ENCODE measurements at places on chromosomes 16 and 17.

DNA sequence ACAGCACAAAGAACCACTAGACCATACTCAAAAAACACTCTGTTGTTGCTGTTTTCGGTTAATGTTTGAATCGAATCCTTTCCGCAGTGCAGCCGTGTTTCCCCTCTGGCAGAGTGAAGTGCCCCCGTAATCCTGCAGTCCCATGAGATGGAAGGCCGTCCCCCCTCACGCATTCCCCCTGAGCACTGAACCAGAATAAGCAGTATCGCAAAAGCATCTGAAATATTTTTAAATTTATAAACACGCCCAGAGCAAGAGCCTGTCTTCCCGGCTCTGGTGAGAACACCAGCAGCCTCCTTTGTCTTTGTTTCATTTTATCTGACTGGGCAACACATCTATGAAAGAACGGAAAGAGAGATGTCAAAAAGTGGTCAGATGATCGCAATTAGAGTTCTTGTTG is 121.0 kb upstream of the ADAMTS18 start:
- DNase-seq, result no peak

DNA sequence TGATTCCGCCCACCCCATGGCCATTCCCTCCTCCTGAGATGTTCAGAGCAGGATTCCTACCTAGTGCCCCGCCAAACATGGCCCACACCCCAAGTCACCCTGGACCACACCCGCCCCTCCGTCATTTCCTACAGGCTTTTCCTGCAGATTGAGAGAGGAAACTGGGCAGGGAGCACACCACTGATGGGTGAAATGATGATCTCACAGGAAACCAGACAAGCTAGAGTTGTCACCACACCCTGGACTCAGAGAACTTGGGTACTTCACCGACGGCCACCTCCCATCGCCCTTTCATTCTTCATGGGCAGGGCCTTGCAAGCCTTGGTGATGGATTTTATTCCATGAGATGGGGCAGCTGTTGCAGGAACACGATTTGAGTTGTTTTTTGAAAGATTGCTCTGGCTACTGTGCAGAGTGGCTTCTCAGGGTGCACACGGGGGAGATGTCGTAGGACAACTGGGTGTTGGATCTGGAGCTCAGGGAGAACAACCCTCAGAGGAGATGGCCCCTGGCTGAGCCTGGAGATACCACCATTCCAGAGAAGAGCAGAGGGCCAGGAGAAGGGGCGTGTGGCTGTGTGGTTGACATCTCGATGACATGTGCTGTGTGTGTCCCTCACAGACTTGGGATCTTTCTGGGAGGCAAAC is 7.4 kb upstream of the B9D1 start:
- DNase-seq, result no peak

DNA sequence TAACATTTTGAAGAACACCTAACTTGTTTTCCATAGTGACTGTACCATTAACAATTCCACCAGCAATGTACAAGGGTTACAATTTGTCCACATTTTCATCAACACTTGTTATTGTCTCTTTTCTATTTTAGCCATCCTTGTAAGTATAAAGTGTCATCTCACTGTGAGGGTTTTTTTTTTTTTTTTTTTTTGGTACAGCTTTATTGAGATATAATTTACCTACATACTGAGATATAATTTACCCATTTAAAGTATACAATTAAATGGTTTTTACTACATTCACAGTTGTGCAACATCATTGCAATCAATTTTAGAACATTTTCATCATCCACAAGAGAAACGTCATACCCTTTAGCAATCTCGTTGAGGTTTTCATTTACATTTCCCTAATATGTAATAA is 17.9 kb upstream of the TMIGD1 start:
- DNase-seq, result no peak

GRCh38 chr16:82524976-82525375 is 101.8 kb upstream of the CDH13 start:
- no peak for DNase-seq

- no peak for DNase-seq
Measured at GRCh38 chr16:12526515-12526914, 277.2 kb downstream of the CPPED1 start.

DNA sequence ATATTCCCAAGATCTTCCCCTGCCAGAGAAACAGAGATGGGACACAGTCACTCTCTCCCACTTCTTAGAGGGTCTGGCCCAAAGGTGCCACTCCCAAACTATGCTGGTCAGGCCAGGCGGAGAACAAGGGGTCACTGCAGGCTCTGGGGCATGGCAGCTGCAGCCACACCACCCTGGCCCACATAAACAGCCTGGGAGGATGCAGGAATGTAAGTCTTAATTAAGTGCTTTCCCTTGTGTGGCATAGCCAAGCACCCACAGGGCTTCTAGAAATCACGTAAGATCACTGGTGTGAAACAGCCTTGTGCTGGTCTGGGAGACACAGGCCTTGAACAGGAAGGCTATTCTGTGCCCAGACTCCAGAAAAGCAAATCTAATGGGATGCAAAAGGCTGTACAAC is 31.5 kb downstream of the ABCC12 start:
- DNase-seq, result no peak

GRCh38 chr17:50222922-50223321 is 21.5 kb upstream of the COL1A1 start:
- no peak for DNase-seq

DNA sequence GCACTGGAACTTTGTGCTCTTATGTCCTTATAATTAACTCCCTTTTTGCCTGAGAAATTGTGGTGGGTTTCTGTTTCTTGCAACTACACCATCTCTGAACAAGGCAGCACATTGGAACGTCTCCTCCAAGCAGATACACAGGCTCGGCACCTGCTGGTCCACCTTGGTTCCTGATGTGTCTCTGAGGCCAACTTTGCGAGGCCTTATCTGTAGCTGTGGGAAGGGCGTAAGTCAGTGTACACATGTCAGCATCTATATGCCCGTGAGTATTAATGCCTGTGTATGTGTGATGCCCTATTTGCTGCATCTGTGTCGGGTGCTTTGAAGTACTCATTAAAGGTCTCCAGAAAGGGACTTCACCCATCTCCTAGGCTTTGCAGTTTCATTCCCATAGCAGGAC is 17.5 kb downstream of the GP2 start:
- DNase-seq, result no peak

- no peak for DNase-seq
Measured at GRCh38 chr16:67063008-67063407, 34.1 kb downstream of the CBFB start.

GRCh38 chr17:48175692-48176470 is 68.3 kb downstream of the SNX11 start:
- DNase-seq, result no peak

- DNase-seq, result no peak
Measured at GRCh38 chr16:2770057-2770951, 6.8 kb downstream of the ELOB start.

DNA sequence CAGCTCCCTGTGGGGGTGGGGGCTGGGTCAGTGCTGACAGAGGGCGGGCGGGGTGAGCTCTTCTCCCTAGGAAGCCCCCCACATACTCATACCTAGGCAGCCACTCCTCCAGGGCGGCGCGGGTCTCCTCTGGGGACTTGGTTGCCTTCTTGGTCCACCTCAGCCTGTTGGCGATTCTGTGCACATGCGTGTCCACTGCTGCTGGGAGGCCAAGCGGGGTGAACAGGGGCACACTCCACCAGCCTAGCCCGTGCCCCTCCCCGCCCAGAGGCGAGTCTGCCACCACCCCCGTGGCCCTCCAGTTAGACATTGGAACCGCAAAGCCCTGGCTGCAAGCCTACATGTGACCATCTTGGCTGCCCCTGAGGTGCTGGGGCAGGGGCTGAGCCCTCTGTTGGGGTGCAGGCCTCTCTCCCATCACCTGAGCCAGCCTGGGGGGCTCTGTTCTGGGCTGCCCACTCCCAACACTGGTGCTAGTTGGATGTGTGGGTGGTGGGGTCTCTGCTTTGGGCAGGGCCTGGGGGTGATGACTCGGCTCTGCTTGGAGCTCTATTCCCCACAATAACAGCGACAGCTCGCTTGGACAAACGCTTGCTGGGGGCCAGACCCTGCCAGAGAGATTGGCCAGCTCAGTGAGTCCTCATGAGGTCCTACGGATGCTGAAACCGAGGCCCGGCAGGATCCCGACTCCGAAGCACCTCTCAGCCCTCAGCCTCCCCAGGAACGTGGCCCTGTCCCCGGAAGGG is 7.4 kb downstream of the NTHL1 start:
- no peak for DNase-seq

DNA sequence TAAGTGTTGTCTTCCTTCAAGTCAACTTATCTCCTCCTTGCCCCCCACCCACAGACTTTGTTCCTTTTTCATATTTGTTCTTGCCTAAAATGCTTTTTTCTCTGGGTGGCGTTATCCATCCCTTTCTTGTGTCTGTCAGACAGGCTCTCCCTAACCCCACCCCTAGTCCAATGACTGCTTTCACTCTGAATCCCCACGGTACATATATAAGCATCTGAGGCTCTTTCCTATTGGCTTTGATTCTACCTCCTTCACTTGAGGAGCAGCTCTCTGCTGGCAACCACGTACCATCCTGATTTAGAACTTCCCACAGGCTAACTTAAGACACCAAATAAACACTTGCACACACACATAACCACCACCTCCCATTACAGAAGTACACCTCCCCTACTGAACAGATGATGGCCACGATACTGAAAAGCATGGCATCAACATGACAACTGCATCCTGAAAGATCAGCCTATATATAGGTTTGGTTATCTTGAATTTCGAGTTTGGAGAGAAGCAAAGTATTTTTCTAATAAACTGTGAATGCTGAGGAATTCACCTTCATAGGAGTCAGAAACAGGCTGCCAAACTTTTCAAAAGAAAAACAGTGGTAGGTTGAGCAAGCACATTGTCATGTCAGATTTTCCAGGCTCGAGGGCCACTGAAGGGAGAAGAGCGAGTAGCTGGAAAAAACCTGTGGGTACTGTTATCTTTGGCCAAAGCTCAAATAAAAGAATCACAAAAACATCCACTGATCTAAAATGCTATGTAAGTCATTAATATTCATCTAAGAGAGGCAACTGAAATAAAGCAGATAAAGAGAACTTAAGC is 24.3 kb downstream of the STAT3 start:
- no peak for DNase-seq

GRCh38 chr17:59760160-59760559 is 52.7 kb downstream of the VMP1 start:
- no peak for DNase-seq

- no peak for DNase-seq
Measured at GRCh38 chr17:80358861-80359260, 56.1 kb upstream of the ENDOV start.

Measured in NCI-H187 treated with DMSO at 0.1 percent for 48 hours (cell line).